ENCODE measurements at places on chromosomes 4 and X.

- DNase-seq, result peak; percentile 74
Observed at GRCh38 chr4:1870328-1870577, 940 bp upstream of the NSD2 start.

GRCh38 chr4:92234393-92235176, 69.2 kb upstream of the GRID2 start:
- no peak for DNase-seq

DNA sequence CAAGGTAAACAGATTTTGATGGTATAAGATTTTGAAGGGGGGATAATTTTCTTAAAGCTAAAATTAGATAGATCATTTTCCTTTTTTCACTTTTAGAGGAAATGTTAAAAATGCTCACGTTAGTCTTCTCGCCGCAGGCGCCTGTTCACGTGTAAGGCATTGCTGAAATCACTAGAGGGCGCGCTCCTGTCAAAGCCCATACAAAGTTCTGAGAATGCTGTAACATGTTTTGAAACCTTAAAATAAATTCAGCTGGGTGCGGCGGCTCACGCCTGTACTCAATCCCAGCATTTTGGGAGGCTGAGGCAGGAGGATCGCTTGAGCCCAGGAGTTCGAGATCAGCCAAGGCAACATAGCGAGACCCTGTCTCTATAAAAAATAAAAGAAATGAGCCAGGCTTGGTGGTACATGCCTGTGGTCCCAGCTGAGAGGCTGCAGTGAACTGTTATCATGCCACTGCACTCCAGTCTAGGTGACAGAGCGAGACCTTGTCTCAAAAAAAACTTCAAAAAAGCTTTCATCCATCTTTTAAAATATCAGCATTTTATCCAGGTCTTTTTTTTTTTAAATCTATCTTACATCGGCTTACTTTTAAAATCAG, 138.0 kb downstream of the RBMX2 start:
- DNase-seq, result peak; percentile 10

DNA sequence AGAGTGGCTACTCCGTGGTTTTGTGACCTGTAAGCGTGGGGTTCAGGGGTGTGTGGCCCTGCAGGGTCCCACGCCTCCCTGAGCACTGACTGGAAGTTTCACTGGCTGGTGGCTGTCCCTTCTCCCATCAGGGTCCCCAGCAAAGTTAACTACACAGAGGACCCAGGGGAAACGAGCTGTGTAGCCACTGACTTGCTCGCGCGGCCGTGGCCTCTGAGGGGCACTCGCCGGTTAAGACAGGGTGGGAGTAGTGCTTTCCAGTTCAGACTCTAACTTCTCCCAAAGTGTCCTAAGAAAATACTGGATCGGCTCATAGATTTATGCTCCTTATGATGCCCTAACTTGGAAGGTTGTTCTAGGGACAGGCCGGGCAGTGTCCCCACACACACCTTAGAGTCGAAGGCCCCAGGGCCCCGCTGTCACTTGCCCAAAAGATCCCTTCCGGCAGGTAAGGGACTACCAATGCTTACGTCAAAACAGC, 28.2 kb downstream of the NELFA start:
- DNase-seq, result no peak

- no peak for DNase-seq
Observed at GRCh38 chr4:33948921-33949320, 2295.4 kb downstream of the ARAP2 start.

Measured in activated CD4-positive, alpha-beta T cell treated with anti-CD3 and anti-CD28 coated beads for 24 hours (primary cell).